K562 (cell line): ENCODE measurements at places on chromosomes 3 and 15. TPM values are rescaled to one million over a fixed set of nuclear protein-coding genes. Genes with fewer than 3 reads are reported as not detected.
A peak's percentile ranks its signal among the peaks of the same experiment; 100 is the strongest.

GPR87 gene
- not detected in 2 replicates for total RNA-seq

PLXND1 gene
- 28.1 and 28.2 TPM in 2 replicates for total RNA-seq

CCNB2 gene
- 90.4 and 97.2 TPM in 2 replicates for total RNA-seq

TM6SF1 gene
- 2.7 and 4.1 TPM in 2 replicates for total RNA-seq

DNA sequence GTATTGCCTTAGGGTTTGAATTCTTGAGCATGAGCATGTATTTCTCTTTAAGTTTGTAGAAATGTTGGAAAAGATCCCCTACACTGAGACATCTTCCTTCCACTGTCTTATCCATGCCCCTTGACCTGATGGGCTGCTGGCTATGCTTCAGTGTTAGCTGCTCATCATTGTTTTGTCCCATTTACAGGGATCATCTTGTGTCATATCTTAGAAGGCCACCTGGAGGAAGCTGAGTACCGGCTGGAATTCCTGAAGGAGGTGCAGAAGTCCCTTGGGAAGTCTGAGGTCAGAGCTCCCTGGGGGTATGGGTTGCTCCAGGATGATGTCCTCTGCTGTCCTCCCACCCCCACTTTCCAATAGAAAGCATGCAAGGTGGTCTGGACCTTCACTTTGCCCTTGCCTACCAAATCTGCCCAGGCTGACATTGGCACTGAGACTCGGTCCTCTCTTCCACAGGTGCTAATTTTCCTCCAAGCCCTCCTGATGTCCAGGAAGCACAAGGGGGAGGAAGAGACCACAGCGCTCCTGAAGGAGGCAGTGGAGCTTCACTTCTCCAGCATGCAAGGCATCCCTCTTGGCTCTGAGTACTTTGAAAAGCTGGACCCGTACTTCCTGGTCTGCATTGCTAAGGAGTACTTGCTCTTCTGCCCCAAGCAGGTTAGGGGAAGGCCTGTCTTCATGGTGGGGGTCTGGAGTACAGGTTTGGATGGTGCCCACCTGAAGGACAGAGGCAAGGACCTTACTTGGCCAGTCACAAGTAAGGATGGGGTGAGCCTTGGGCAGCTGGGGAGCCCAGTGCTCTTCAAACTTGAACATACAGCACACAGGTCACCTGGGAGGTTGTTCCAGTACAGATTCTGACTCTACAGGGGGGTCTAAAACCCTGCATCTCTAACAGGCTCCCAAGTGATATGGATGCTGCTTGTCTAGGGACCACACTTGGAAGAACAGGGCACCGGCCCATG is 17.7 kb downstream of the TTC21A start:
- DNase-seq: peak; percentile 53

GRCh38 chr3:181615666-181616065 is 96.1 kb upstream of the SOX2 start:
- DNase-seq: no peak

GRCh38 chr3:159732172-159733111 is 256.2 kb upstream of the IL12A start:
- no peak for DNase-seq

- no peak for DNase-seq
Measured at GRCh38 chr3:13808550-13808949, 71.3 kb downstream of the WNT7A start.

DNA sequence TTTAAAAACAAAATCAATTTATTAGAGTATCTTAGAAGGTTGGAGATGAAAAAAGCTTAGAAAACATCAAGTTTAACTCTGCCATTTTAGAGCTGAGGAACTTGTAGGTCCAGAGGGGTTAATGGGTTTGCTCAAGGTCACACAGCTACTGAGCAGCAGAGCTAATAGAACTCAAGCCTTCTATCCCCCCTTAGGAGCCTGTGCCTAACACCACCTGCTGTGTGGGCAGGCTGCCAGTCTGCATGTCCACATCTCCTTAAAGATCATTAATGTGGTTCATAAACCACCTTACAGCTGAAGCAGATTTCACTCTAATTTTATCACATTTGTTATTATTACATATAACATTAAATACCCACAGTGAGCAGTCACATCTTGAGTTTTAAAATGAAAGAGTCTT is 14.1 kb upstream of the SLC35G2 start:
- DNase-seq: no peak

DNA sequence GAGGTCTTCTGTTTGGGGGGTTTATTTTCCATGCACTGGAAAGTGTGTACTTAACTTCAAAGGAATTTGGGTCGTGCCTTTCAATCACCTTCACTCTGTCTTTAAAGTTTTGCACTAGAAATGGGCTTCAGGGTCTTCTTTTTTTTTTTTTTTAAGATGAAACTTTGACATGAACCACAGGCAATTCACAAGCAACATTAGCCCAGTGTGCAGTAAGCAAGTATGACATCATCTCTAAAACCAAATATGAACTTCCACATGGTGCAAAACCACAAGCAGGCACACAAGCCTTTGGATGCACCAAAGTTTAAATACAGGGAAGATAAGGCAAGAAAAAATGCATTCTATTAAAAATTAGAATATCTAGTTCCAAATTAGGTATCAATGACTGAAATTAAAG is 381.9 kb downstream of the ERC2 start:
- DNase-seq: no peak

GRCh38 chr3:185308126-185308754 is 54.4 kb upstream of the EHHADH start:
- peak; percentile 62 for DNase-seq
